Head of caudate nucleus (tissue), 42 donors: ENCODE measurements at places on chromosomes 11 and 22.

DNA sequence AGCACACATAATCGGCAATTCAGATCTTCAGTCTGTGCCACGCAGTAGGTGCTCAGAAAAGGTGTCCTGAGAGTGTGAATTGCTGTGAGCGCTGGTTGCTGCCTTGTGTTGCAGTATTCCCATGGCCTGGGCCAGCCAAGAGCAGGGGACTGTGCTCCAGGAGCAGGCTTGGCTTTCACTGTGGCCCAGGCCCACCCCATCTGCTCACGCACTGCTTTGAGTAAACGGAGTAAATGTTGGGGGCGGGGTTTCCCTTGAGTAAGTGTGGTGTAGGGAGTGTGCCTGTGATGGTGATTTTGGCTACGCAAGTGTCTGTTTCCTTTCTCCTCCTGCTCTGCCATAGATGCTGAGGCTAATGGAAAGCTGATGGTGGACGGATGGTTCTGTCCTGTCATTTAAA, 2.3 kb downstream of the CTTN start:
- DNase-seq, result no peak

- DNase-seq, result no peak
Measured at GRCh38 chr11:96317985-96318384, 25.0 kb downstream of the MAML2 start.

DNA sequence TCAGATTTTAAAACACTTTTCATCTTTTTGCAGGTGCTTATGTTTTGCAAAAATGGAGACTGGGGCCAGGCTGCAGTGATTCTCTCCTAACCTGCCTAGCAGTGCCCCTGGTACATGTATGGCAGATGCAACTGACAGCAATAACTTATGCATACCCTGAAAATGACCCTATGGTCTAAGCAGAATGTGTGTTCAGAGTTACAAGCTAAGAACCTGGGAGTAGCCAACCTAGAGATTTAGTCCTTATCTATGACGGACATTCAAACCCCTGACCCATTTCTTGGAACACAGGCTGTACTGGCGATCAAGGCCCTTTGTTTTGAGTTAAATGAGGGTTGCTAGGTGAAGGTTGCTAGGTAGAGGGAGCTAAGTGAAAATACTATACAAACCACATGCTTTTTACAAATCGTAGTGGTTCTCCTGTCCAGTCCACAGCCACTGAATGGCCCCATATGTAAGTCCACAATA, 184.9 kb upstream of the SESN3 start:
- no peak for DNase-seq

DNA sequence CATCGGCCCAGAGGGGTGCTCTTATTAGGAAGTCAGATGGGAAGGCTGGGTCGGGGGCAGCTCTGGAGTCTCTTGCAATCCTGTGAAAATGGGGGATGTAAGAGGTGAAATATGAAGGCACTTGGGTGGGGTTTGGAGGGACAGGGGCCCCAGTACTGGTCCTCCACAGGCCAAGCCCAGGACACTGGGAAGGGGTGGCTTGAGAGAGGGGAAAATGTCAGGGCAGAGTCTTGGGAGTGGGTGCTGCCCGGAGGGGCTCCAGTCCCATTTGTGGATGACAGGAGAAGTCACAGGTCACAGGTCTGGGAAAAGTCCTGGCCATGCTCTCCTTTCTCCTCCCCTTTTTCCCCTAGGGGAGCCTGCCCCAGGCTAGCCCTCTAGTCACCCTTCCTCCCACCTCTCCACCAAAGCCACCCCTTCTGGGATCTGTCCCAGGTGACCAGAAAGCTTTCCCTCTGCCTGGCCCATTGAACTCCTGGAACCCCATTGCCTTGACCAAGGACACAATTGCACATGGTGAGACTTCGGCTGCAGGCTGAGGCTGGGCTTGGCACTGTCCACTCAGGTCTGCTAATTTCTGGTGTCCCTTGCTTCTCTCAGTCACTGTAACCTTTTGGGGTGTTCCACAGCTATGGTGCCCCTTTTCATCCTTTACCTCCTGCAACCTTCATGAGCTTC, 1465.0 kb downstream of the TBC1D22A start:
- no peak for DNase-seq

DNA sequence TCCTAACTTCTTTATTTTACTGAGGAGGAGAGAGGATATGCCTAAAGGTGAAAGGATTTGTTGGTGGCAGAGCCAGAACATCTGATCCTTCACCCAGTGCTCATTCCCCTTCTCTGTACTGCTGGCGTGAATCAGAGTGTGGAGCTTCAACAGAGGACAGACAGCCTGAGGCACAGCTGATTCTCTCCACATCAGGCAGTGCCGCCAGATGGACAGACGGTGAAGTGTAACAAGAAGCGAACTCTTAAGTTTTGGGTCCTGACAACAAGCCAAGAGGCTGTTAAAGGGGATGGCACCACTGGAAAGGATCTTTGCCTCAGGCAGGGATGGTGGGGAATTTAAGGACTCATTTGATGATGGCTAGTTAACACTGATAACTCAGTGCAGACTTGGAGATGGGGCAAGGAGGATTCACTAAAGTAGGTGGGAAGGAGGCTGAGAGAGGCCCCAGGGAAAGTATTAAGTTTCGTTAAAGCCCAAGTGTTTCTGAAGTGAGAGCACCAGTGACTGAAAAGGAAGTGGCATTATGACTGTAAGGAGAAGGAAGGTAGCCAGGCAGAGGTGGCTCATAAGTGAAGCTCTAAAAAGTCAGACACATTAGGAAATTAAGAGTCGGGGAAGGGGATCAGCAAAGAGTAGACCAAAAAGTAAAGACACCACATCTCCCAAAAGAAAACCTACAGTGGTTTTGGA, 81.3 kb downstream of the CLPB start:
- no peak for DNase-seq

DNA sequence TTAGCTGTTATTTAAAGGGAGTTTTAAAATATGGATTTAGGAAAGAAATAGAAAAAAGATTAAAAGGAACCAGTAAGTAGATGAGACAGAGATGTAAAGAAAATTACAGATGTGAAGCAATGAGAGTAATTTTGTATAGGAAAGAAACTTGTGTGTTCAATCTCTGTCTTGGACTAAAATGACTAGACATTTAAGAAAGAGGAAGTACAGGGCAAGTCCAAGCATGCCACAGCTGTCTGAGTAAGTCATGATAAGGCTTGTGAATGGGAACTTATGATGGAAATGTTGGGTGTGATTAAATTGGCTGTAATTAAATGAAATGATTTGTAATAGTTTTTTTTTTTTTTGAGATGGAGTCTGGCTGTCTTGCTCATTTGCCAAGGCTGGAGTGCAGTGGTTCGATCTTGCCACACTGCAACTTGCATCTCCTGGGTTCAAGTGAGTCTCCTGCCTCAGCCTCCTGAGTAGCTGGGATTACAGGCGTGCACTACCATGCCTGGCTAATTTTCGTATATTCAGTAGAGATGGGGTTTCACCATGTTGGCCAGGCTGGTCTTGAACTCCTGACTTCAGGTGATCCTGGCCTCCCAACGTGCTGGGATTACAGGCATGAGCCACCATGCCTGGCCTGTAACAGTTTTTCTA, 5.9 kb upstream of the ACY3 start:
- no peak for DNase-seq

DNA sequence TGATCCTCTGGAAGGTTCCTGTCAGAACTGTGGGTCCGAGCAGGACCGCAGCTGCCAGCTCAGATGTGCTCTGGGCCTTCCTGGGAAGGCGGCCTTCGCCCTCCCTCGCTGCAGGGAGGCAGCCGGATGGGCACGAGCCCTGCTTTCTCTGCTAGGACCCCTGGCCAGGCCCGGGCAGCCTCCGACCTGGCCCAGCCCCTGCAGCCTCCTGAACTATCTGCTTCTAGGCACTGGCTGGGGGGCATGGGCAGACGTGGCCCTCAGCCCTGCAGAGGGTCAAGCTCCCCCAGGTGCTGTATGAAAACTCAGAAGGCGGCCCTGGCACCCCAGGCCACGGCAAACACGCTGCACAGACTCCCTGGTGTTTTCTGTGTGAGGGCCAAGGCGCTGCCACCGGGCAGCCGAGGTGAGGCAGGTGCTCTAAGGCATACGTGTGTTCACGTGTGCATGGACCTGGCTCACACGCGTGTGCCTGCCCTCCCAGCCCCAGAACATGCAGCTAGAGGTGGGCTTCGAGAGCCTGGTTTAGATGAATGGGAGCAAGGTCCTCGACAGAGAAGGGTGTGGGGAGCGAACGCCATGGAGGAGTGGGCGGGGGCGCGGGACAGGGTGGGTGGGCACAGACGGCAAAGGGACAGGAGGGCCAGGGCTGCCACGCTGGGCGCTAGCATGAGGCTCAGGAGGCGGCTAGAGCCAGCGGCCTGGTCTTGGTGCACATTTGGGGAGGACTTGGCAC, 4.3 kb downstream of the LRFN4 start:
- DNase-seq, result no peak

DNA sequence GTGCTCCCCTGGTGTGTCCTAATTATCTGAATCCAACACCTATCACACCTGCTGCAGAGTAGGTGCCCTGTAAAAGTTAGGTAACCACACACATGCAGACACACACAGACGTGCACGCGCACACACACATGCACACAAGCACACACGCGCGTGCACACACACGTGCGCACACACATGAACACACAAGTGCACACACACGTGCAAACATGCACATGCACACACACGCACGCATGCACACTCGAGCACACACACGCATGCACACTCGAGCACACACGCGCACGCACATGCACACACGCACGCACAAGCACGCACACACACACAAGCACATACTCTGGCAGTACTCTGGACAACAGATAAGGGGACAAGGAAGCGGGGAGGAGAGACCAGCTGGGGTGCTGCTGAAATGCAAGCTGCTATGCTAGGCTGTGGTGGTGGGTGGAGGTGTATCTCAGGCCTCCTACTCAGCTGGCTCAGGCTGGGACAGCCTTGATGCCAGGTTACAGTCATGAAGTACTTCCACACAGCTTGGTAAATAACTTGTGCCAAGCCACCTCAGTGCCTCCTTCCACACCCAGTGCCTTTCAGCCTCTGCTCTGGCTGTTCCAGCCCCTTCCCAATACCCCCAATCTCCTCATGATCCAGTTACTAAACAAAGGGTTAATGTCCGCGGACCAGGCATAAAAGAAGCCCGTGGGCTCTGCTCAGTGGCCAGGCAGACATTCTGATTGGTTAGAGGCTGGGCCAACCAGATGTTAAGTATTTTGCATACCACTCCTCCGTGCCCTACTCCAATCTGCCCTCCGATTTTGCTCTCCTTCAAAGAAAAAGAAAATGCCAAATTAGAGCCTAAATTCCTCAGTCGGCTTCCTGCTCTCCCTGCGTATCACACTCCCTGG, 374.1 kb downstream of the TENM4 start:
- no peak for DNase-seq

DNA sequence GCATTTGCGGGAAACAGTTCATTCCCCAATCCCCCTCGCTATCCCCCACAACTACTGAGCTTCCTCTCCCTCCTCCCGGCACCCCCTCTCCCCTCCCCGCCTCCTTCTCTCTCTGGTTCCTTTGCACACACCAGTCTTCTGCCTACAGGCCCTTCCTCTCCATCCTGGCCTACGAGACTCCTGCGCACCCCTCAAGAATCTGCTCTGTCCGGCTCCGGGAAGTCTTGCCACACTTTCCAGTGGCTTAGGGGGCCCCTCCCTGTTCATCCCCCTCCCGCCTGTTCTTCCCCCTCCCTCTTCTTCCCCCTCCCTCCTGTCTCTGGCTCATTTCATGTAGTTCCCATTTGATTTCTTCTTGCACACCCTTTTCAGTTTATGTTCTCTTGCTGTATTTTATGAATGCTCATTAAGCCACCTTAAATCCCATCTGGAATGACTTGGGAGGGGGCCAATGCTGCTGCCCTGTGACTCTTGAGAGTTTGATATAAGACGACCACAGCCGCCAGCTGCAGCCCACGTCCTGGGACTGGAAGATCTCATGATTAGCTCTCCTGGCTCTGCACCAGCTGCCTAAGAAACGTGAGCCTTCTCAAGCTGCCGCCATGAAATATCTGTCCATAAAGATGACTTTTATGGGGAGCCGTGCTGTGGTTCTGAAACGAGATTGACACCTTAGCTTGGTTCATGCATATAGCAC, 50.9 kb downstream of the RPS6KA4 start:
- DNase-seq, result no peak

GRCh38 chr22:46540874-46541273, 3.5 kb upstream of the CELSR1 start:
- no peak for DNase-seq

- DNase-seq, result no peak
Measured at GRCh38 chr11:129234978-129235377, 42.9 kb upstream of the ARHGAP32 start.

DNA sequence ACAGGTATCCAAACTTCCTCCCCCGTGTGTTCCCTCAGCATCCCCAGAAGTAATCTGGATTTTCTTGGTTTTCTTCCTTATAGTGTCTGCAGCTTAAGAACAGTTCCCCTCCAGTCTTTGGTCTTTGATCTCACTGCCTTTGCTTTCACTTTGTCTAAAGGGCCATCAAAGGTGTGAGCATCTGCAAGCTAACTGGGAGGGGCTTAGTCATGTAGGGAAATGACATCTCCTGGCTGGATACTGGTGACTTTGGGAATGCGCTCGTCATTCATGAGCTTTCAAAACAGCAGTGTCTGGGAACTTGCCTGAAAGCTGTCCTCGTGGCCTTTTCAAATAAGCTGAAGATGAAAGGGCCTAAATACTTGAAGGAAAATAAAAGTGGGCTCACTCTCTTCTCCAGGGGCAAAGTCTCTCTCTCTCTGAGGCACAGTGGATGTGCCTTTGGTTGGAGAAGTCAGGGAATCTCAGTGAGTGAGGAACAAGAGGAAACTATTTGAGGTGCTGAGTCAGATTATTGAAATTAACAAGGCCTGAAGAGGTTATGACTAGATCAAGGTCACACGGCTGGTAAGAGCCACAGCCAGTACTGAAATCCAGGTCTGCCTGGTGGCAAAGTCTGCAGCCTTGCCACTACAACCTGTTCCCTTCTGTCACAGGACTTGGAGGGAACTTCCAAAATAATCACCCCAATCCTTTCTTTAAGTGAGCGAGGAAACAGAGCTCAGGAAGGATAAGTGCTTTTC, 45.6 kb upstream of the TENM4 start:
- DNase-seq, result no peak

DNA sequence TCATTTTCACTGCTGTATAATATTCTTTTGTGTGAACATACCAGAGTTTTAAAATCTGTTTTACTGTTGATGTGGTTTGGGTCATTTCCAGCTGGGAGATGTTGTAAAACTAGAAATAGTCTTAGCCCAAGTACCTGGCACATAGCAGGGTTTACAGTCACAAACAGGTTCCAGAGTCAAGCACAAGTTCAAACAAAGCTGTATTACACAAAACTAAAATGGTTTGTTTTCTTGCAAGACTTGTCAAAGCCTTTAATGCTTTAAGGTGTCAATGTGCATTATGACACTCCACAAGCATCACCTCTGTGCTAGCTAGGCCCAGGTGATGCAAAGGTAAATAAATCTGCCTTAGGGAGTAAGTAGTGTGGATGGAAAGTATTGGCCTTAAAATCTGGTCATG, 379.1 kb downstream of the MN1 start:
- no peak for DNase-seq
